Activated naive CD4-positive, alpha-beta T cell treated with anti-CD3 and anti-CD28 coated beads, Interleukin-2, amount 10 ng/mL, durations not matched to agents 7 days and 5 days (primary cell): ENCODE measurements at places on chromosomes 1 and 21.
A peak's percentile ranks its signal among the peaks of the same experiment; 100 is the strongest.

GRCh38 chr1:237394281-237394680 lies 352.3 kb downstream of the RYR2 start:
- DNase-seq, result no peak

GRCh38 chr1:55425310-55425930 lies 210.3 kb upstream of the USP24 start:
- DNase-seq, result no peak

DNA sequence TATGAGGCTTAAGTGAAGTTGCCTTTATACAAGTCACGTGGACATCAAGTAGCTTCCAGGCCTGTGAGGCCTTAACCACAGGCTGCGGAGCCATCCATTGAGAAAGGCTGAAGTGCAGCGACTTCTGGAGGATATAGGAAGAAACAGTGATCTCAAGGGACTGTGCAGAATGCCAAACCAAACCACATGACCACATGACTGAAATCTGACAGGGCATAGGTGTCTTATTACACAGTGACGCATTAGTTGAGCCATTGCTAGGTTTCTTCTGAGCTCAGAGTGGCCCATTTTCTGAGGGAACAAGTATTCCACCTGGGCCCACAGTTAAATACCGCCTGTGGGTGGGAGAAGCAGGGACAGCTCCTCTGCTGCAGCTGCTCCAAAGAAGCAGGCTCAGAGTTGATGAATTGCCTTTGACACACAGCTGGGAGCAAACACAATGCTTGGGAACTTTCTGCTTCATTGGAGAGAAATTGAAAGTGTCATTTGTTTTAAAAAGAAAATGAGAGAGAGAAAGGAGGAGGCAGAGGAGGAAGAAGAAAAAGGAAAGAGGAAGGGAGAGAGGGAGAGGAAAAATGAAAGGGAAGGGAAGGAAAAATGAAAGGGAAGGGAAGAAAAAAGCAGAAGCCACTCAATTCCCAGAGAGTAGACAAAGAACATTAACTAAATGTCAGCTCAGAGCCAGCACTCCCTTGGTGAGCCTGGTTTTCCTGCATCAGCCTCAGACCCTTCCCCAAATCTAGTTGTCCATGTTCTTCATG lies 94.4 kb downstream of the COLGALT2 start:
- no peak for DNase-seq

DNA sequence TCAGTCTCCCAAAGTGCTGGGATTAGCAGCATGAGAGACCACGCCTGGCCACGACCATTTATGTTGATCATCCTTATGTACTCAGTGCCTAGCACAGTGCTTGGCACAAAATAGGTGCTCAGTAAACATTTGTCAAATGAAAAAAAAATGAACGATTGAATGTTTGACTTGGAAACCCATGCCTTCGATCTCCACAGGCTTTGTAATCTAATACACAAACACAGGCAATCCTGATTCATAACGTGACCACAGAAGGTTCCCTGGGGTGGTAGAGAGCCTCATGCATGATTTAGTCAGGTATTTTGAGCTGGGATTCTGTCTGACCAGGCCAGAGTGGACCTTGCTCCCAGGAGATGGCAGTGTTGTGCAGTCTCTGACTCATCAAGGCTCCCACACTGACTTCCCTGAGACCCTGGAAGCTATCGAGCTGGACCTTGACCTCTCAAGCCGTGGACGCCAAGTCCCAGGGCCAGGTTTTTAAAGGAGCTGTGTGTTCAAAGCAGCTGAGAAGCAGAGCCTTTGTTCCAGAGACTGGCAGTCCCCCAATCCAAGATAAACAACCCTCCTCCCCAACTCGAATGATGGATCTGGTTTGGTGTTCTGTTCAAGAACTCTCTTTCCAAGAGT lies 81.1 kb downstream of the PGM1 start:
- DNase-seq, result no peak

- no peak for DNase-seq
These were observed 88.2 kb downstream of the PAPPA2 start for GRCh38 chr1:176551146-176551545.

DNA sequence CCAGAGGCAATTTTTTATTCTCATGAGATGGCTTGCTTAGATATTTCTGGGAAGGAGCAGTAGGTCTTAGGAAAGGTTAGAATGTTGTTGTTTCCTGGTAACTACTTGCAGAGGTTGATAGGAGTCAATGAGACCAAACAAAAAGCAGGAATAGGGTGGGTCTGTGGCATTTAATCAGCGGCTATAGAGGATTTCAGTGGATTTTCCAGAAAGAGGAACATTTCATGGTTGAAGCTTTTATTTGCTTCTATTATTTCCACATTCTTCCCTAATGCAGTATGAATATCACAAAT lies 111.3 kb upstream of the PALMD start:
- DNase-seq, result no peak

- peak; percentile 81 for DNase-seq
These were observed 29.7 kb downstream of the ENO1 start for GRCh38 chr1:8848663-8849386.

- no peak for DNase-seq
These were observed 29.9 kb upstream of the CTPS1 start for GRCh38 chr1:40949563-40949962.

GRCh38 chr21:29187944-29188343 lies 57.5 kb downstream of the MAP3K7CL start:
- no peak for DNase-seq

GRCh38 chr1:14689996-14690615 lies 91.6 kb downstream of the KAZN start:
- DNase-seq, result no peak

- DNase-seq, result no peak
These were observed 297.5 kb downstream of the DUSP10 start for GRCh38 chr1:221444346-221444745.

GRCh38 chr21:41199588-41199987 lies 31.6 kb downstream of the BACE2 start:
- no peak for DNase-seq

DNA sequence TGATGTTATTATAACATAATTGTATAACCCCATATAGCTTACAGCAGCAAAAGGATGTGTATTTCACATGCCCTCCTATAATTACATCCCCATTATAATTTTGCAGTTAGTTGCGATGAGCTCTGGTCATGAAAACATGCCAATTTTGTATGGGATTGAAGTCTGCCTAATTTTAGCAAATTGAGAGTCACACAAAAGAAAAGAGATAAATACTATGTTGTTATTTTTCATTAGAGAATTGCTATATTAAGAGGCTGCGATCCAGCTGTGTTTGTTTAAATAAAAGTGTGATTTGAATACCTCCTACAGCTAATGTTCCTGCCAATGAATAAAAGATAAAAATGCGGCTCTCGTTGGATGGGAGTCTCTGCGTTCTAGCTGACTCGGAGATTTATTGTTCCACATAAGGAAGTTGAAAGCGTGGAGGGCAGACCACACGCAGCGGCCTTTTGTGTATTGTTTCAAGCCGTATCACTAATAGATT lies 461.0 kb upstream of the NFIA start:
- no peak for DNase-seq

DNA sequence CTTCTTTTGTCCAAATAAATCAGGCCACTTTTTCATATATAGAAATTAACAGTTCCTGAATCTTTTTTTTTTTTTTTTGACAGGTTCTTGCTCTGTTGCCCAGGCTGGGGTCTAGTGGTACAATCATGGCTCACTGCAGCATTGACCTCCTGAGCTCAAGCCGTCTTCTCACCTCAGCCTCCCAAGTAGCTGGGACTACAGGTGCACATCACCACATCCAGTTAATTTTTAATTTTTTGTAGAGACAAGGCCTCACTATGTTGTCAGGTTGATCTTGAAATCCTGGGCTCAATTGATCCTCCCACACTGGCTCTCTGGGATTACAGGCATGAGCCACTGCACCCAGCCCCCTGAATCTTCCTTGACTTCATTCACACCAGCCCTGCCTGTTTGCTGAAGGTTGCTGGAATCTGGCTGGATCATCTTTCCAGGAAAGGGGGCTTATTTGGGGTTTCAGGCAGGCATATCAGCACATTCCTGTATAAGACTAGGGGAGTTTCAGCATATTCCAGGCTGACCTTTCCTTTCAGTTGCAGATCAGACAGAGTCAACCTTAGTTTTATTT lies 78.2 kb upstream of the ARHGAP29 start:
- no peak for DNase-seq

DNA sequence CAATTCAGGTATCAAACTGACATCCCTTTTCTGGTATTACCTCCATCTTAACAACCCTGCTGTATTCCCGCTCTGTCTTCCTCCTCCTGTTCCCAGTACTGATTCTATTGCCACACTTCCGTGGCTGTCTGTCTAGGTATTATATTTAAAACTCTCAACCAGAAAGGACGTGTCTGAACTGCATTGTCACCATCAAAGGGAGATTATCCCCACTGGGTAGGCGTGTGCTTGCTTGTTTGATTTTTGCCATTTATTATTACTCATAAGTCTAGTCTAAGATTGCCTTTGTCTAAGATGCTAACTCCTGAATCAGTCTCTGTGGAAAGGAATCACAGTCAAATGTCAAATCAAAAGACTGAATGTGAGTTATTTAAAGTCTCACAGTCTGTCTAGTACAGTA lies 650.1 kb downstream of the KCNT2 start:
- no peak for DNase-seq

DNA sequence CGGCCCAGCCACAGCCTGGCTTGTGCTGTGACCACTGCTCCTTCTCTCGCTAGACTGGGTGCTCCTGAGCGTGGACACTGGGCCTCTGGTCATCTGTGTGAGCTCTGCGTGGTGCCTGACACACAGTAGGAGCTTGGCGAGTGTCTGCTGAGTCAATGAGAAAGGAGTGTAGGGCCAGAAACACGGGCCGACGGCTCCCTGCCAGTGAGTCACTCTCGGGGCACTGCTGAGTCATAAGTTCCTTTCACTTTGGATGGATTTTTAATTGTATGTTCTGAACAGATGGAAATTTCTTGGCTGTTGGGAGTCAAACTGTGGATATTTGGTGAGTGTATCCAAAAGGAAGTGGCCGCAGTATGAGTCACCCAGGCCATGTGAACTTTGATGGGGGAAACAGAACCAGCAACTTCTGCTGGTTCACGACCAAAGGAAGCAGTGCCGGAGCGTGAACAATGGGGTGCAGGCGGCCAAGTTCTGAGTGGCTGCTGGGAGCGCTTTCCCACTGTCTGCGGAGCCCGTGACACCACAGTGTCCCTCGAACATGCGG lies 41.0 kb upstream of the COL18A1 start:
- DNase-seq, result peak; percentile 28

DNA sequence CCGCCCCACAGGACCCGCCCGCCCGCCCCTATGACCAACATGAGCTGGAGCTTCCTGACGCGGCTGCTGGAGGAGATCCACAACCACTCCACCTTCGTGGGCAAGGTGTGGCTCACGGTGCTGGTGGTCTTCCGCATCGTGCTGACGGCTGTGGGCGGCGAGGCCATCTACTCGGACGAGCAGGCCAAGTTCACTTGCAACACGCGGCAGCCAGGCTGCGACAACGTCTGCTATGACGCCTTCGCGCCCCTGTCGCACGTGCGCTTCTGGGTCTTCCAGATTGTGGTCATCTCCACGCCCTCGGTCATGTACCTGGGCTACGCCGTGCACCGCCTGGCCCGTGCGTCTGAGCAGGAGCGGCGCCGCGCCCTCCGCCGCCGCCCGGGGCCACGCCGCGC lies 7.9 kb upstream of the IBA57 start:
- no peak for DNase-seq

GRCh38 chr1:241323514-241324195 lies 33.4 kb downstream of the RGS7 start:
- DNase-seq, result peak; percentile 55

DNA sequence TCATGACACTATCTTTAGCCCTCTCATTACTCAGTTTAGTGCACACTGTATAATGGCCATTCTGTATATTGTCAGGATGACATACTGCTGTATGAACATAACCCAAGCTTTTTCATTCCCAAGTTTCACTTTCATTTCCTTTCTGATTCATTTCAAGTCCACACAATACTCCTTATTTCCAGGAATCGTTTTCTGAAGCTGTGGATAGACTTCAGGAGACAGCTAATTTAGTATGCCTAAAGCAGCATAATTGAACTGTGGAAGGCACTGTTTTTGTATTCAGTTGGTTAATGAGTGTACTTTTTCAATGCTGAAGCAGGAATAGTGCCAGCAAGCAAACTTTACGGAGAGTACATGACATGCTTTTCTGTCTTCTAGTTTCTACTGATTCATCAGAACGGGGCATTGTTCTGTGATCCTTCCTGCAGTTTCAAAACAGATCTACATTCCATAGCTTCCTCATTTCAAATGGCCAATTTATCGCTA lies 578.5 kb upstream of the ZP4 start:
- DNase-seq, result no peak

DNA sequence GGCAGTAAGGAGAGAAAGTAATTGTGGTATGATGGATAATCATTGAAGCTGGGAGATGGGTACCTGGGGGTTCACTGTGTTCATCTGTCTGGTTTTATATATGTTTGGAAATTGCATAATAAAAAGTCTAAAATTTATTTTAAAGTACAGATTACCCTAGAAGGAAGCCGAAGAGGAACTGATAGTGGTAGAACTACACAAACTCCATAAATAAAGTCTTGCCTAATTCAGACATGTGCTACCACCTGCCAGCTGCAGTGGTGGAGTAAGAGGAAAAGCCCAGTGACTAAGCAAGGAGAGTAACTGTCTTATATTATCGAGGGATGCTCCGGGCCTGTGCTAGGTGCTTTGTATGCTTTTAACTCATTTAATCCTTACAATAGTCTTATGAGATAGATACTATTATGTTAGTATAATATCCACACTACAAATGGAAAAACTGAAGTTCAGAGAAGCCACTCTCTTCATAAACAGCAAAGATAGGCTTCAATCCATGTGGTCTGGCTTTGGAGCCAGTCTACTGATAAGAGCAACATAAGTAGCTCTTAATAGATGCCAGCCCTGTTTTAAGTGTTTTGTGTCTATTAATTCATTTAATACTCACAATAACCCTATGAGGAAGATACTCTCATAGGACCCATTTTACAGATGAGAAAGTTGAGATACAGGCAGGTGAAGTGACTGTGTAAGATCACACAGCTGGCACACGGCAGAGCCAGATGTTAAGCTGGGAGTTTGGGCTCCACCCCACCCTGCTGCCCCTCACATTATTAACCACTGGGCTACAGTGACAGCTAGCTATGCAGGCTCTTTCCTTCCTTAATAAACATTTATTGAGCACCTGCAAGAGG lies 56.8 kb upstream of the HNRNPU start:
- no peak for DNase-seq

DNA sequence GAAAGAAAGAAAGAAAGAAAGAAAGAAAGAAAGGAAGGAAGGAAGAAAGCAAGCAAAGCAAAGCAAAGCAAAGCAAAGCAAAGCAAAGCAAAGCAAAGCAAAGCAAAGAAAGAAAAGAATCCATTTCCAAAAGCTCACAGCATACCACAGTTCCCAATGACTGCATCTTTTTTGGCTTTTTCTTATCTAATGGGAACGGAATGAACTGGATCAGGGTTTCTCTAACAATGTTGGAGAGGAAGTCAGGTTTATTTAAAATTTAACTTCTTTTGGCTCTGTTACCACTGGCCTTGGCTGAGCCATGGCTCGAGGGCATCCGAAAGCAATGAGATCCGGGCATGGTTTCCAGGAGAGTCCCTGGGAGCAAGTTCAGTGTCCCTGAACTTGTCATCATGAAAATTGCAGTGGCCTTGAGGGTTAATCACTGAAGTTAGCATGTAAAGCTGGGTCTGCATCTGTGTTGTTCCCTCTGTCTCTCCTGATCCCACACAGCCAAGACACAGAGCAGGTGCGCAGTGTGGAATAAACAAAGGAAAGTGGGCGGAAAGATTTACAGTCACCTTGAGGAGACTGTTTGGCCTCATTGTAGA lies 34.6 kb upstream of the CTPS1 start:
- no peak for DNase-seq

GRCh38 chr1:24872061-24872850 lies 57.8 kb downstream of the RUNX3 start:
- DNase-seq, result no peak

- no peak for DNase-seq
These were observed 308.8 kb downstream of the SMYD3 start for GRCh38 chr1:246198115-246198816.
